ENCODE measurements at places on chromosomes 1 and 21. TPM values are rescaled to one million over a fixed set of nuclear protein-coding genes. Genes with fewer than 3 reads are reported as not detected.

The TNFRSF4 gene
- not detected for total RNA-seq

The SCAMP3 gene
- 73.9 TPM for total RNA-seq

GRCh38 chr1:14735841-14736240, 137.4 kb downstream of the KAZN start:
- DNase-seq: no peak

DNA sequence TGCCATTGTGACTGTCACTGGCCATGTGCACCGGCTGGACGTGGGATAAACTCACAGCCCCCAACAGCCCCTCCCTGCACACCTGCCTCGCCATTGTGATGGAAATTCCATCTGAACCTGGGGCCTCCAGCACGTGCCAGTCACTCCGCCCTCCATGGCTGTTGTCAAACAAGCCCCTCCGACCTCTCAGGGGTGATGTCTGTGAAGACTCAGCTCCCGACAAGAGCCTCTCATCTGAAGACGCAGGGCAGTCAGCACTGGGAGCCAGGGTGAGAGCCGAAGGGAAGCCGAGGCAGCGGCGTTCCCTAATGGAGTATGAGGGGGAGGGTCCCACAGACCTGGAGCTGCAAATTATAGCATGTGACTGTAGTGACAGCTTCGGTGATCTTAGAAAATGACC, 1.4 kb upstream of the KRTAP10-2 start:
- no peak for DNase-seq

- no peak for DNase-seq
These were observed 62.1 kb downstream of the BRWD1 start for GRCh38 chr21:39251326-39251725.

DNA sequence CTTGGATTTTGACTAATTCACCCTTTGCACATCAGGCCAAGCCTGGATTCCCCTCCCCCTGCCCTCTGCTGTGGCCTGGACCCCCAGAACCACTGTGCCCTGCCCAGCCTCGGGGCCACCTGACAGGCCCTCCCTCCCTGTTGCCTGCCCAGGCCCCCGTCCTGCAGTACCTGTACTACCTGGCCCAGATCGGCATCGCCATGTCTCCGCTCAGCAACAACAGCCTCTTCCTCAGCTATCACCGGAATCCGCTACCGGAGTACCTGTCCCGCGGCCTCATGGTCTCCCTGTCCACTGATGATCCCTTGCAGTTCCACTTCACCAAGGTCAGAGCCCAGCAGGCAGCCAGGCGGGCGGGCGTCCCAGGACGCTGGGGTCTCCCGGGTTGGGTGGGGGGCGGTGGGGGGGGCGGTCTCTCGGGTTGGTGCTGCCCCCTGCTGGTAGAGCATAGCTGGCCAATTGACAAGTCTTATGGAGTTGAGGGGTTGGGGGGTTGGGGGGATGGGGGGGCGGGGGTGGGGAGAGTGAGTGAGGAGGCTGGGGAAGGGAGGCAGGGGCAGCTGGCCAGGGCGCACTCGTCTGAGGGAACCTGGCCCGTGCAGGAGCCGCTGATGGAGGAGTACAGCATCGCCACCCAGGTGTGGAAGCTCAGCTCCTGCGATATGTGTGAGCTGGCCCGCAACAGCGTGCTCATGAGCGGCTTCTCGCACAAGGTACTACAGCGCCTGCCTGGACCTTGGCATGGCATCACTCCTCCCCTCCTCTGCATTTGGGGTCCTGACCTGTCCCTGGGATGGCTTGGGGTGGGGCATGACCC, 10.7 kb downstream of the AMPD2 start:
- DNase-seq: no peak

DNA sequence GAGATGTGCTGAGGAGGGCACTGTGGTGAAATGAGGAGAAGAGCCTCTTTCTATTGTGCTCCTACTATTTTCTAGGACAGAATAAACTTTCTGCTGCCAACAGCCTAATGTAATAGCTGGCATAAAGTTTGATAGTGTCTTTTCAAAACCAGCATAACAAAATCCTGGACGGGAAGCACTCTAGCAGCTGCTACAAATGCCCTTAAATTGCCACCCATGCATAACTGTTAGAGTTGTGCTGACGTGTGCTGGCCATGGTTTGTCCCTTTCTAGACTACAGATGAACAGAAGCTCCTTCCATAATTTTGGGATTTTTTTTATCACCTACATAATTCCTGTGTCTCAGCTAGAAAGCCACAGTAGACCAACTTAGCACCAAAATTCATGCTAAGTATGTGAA, 88.5 kb upstream of the DEPDC1 start:
- no peak for DNase-seq
